ENCODE measurements at places on chromosomes 3 and 15. TPM values are rescaled to one million over a fixed set of nuclear protein-coding genes. Genes with fewer than 3 reads are reported as not detected.

DNA sequence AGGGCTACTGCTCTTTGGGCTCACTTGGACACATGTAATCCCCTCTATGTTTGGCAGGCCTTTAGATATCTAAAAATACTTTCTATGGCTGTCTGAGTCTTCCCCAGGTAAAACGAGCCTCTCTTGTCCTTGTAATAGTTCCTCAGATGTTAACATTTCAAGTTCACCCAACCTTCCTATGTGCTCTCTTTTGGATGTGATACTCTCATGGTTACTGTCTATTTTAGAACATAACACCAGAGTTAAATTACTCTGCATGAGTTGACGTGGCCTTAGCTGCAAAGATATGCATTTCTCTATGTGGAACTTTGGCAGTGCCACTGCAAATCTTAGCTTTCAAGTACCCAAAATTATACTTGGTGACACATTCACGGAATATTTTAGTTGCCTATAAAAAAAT is 31.9 kb upstream of the CSPG5 start:
- no peak for DNase-seq

GRCh38 chr15:37014566-37014965 is 85.8 kb downstream of the MEIS2 start:
- DNase-seq = no peak

GRCh38 chr3:58555203-58555602 is 18.2 kb upstream of the ACOX2 start:
- DNase-seq = peak; percentile 15

GRCh38 chr3:133477487-133477886 is 77.6 kb downstream of the BFSP2 start:
- DNase-seq = no peak

- DNase-seq = no peak
Measured at GRCh38 chr15:49151831-49152230, 3.6 kb downstream of the COPS2 start.

- no peak for DNase-seq
Measured at GRCh38 chr3:106172101-106172500, 303.3 kb upstream of the CBLB start.

- no peak for DNase-seq
Measured at GRCh38 chr3:168047190-168047795, 48.4 kb downstream of the GOLIM4 start.

- no peak for DNase-seq
Measured at GRCh38 chr3:17840651-17841050, 98.2 kb upstream of the TBC1D5 start.

GRCh38 chr3:108190346-108190745 is 31.9 kb downstream of the IFT57 start:
- DNase-seq = no peak

DNA sequence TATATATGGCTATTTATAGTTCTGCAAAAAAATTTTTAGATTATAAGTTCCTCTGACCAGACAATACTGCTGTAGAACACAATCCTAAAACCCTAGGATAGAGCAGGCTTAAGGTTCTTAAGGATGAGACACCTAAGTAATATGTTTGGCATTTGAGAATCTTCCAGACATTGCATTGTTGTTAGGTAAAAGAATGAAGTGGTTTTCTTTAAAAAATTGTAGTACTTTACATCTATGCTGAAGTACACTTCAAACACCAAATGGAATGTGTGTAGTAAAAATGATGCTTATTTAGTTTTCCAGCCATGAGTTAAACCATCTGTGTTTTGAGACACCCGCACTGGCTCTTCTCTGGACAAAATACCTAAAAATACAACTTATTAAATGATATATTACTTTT is 857.7 kb downstream of the OTOL1 start:
- no peak for DNase-seq

- DNase-seq = no peak
Measured at GRCh38 chr15:81255315-81255957, 58.8 kb downstream of the IL16 start.

GRCh38 chr3:142977399-142977728 is 13.9 kb upstream of the PAQR9 start:
- no peak for DNase-seq

DNA sequence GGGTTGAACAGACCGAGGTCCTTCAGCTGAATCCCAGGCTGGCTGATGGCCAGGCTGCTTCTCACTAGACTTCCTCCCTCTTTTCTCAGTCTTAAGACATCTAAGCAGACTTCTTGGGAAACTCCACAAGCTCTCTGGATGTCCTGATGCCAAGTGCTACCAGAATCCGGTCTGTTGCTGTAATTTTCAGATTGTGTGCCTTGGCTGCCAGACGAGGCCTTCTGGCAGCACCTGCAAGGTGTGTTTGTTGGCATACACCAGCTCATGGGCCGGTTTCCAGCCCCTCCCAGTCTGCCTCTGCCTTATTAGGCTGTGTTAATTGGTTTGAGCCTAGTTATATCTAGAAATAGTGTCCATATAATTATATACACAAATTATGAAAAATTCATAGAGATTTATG is 120.6 kb downstream of the TNIK start:
- no peak for DNase-seq

- DNase-seq = no peak
Measured at GRCh38 chr3:148937467-148938255, 53.7 kb upstream of the GYG1 start.

- no peak for DNase-seq
Measured at GRCh38 chr3:179463319-179463718, 12.0 kb upstream of the GNB4 start.

GRCh38 chr15:41605566-41605965 is 46.6 kb downstream of the TYRO3 start:
- DNase-seq = no peak

GRCh38 chr3:33318710-33319380 is 41.6 kb downstream of the FBXL2 start:
- no peak for DNase-seq

GRCh38 chr3:16512435-16513140 is 911 bp downstream of the RFTN1 start:
- no peak for DNase-seq

DNA sequence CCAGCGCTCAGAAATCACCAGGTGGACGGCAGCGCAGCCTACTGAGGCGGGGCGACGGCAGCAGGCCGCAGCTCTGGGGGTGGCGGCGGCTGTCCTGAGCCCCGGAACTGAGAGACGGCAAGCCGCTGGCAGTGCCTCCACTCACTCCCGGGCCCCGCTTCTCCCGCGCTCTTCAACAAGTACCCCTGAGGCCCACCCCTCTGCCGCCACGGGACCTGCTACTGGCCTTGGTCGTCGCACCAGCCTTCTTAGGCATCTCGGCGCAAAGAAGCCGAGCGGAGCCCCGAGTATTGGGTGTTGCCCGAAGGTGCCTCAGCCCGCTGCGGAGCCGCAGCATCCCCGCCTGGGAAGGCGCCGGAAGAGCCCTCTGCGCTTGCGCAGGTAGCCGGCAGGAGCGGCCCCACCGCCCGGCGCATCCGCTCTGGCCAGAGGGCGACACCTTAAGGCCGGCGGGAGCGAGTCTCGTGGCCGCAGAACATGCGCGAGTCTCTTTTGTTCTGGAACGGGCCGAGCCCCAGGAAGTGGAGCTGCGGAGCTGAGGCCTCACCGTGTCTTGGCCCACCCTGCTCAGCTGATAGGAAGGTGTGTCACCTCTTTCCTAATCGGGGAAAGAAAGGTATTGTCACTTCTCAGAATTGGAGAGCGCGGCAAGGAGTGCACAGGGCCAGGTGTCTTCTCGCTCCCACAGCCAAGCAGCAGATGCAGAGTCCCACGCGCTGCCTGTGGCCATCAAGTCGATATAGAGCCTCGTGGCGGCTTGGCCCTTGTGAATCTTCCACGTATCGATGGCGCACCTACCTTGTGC is at the start of gene C15orf40:
Gene C15orf40 (minus strand): TSS at position 369 of the 805 bp plus-strand sequence. CDS start 32 bp downstream, at position 337.
- peak; percentile 94 for DNase-seq

GRCh38 chr3:65356331-65357248 is 668.8 kb upstream of the ADAMTS9 start:
- DNase-seq = no peak

GRCh38 chr3:31103623-31104180 is 209.2 kb upstream of the GADL1 start:
- DNase-seq = no peak

The SPSB4 gene
- 0.47 TPM for total RNA-seq

The MESP2 gene
- not detected for total RNA-seq

The CD96 gene
- 45.9 TPM for total RNA-seq

The MEX3B gene
- total RNA-seq = 0.55 TPM

The ATP10A gene
- 10.6 TPM for total RNA-seq

The CLDN16 gene
- total RNA-seq = 1.1 TPM

The LRRC31 gene
- 0.78 TPM for total RNA-seq

The TMEM207 gene
- not detected for total RNA-seq

Data from ureter (tissue), 1 donor.